Caki2 (cell line): ENCODE measurements at places on chromosomes 12 and 14. TPM values are rescaled to one million over a fixed set of nuclear protein-coding genes. Genes with fewer than 3 reads are reported as not detected.

GRCh38 chr12:131436922-131437705, 273.8 kb upstream of the SFSWAP start:
- no peak for DNase-seq

DNA sequence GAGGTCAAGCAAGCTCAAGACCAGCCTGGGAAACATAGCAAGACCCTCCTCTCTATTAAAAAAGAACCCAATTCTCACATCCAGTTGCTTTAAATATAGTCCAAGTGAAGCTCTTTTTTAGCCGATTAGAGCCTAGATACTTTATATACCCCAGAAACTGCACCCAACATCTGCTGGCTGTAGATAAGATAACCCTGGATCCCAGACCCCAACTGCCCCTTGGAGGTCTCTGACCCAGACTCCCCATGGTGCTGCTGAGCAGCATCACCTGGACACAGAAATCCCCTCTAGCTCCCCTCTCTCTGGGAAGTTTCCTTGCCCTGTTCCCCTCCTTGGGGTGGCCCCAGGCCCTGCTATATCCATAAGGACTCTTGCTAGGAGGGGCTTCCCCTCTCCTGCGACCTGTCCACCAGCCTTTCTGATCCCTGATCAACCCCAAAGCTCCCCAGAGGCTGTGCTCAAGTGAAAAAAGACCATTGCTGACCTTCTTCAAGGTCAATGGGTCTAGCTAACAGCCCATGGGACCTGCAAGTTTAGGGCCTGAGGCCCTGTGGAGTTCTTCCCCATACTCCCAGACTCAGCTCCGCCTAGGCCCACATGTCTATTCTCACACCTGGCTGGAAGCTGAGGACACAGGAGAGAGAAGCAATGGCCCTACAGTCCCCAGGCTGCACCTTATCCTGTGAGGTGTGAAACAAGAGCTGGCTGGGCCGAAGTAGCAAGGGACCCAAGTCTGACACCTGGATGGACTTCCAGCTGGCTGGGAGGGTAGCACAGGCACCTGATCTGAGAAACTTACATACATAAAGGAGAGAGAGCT, 56.2 kb downstream of the ARL6IP4 start:
- no peak for DNase-seq

GRCh38 chr14:20692116-20692751, 3.7 kb downstream of the ANG start:
- DNase-seq: no peak

TMCC3 gene
- 0.10 and 0.38 TPM in 2 replicates for total RNA-seq

OAS1 gene
- 18.1 and 27.5 TPM in 2 replicates for total RNA-seq
